ENCODE measurements at places on chromosomes 11 and 22. TPM values are rescaled to one million over a fixed set of nuclear protein-coding genes. Genes with fewer than 3 reads are reported as not detected.

DNA sequence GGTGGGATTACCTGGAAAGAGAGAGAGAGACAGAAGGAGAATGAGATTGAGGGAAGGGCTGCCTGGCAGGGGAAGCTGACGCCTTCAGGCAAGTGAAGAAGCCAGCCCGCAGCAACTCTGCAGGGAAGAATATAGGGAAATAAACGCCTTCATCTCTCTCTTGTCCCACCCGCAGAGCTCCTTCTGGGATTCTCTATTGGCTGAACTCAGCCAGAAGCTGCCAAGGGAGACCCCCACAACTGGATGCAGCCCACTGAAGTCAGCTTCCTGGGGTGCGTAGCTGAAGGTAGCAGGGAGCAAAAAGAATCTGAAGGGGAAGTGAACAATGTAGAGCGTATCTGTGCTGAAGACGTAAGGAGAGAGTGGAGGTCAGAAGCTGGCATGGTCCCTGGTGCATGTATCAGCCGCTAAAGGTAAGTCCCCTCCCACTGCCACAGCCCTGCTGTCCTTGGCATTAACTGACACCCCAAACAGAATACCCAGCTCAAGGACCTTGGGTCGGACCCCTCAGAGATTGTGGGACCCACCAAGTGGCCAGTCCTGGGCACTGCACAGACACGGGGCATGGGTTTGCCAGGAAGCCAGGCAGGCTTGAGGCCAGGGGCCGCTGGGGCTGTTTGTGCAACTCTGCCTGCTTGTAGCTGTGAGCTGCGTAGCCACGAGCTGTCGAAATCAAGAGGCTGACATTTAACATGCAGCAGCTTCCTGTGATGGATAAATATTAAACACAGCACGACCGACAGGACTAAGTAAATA is 469.9 kb downstream of the MN1 start:
- H3K27ac ChIP-seq, result no peak overlapping the region
- H3K27me3 ChIP-seq, result no peaks in the 10 kb centered on the region
- no peaks in the 10 kb centered on the region for H3K36me3 ChIP-seq
- no peaks in the 10 kb centered on the region for H3K4me1 ChIP-seq
- no peak for DNase-seq

DNA sequence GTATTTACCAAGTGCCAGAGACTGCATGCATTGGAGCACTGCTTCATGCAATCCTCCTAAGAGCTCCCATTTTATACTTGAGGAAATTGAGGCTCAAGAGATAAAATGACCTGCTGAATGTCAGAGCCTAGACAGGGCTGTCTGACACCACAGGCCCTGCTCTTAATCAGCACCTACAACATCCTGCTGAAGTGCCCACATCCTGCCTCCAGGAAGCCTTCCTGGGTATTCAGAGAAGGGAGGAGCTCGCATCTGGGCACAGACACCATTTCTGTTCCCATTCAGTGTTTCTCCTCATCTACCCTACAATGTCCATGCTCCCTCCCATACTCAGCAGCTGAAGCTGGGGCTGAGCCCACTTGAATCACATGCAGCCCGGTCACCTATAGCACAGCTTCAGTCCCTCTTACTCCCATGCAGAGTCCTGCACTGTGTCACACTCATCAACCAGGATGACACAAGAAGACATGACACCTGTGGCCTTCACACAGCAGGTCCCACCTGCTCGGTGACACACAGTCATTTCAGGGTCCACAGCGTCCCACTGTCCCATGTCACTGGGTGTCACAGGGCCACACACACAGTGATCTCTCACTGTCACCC is 53.1 kb downstream of the PDE2A start:
- H3K36me3 ChIP-seq, result no peaks in the 10 kb centered on the region
- H3K27me3 ChIP-seq, result peaks cover 12% of the 10 kb centered on the region
- H3K27ac ChIP-seq, result no peak overlapping the region
- DNase-seq, result no peak

GRCh38 chr11:24567380-24567779 is 70.5 kb downstream of the LUZP2 start:
- H3K4me3 ChIP-seq, result no peak overlapping the region
- no peaks in the 10 kb centered on the region for H3K27me3 ChIP-seq
- H3K36me3 ChIP-seq, result no peaks in the 10 kb centered on the region
- DNase-seq, result no peak

DNA sequence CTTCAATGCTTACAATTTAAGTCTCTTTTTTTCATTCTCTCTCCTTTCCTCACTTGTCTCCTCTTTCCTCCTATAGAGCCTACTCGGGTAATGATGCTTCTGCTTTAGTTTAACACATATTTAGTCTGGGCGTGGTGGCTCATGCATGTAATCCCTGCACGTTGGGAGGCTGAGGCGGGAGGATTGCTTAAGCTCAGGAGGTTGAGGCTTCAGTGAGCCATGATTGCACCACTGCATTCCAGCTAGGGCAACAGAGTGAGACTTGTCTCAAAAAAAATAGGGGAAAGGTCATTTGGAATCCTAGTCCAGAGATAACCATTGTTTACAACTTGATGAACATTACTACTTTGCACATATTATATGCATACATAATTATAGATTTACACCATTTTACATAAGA is 1.4 kb upstream of the CCT8L2 start:
- H3K4me1 ChIP-seq, result no peaks in the 10 kb centered on the region
- no peaks in the 10 kb centered on the region for H3K36me3 ChIP-seq
- no peak overlapping the region for H3K4me3 ChIP-seq
- H3K27me3 ChIP-seq, result no peaks in the 10 kb centered on the region

- H3K36me3 ChIP-seq, result no peaks in the 10 kb centered on the region
- H3K4me1 ChIP-seq, result no peaks in the 10 kb centered on the region
- no peaks in the 10 kb centered on the region for H3K27me3 ChIP-seq
- no peak for DNase-seq
Measured at GRCh38 chr22:48395201-48395600, 1432.5 kb downstream of the BRD1 start.

- no peaks in the 10 kb centered on the region for H3K36me3 ChIP-seq
- no peak overlapping the region for H3K27ac ChIP-seq
- DNase-seq, result no peak
- no peak overlapping the region for H3K4me3 ChIP-seq
- no peaks in the 10 kb centered on the region for H3K27me3 ChIP-seq
Measured at GRCh38 chr11:46249938-46250744, 27.3 kb upstream of the CREB3L1 start.

FXYD2 gene
- total RNA-seq, result 0.39 TPM

CD82 gene
- 26.1 TPM for total RNA-seq

SLC5A4 gene
- total RNA-seq, result not detected

Measured in Panc1 (cell line).